ENCODE measurements at places on chromosomes 6 and 20.

- DNase-seq = no peak
These were observed 23.6 kb upstream of the WFDC2 start for GRCh38 chr20:45445805-45446562.

DNA sequence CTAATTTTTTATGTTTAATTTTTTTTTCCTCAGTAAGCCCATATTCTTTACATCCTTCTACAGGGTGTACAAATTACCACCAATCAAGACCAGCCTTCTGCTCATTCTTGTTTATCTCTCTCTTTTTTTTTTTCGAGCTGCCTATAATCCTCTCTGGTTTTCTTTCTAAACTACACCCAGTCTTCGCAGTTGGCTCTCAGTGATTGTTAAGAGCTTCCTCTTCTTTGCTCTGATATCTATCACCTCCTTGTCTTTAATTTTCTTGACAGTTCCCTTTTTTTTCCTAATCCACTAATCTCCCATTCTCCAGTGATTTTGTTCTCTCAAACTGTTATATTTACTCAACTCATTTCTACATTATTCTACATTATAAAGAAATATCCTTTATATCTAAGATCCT is 38.5 kb upstream of the PTPRK start:
- no peak for DNase-seq

GRCh38 chr20:58374906-58375758 is 13.9 kb upstream of the VAPB start:
- DNase-seq = no peak

- no peak for DNase-seq
These were observed 179.9 kb upstream of the DTNBP1 start for GRCh38 chr6:15842727-15843117.

DNA sequence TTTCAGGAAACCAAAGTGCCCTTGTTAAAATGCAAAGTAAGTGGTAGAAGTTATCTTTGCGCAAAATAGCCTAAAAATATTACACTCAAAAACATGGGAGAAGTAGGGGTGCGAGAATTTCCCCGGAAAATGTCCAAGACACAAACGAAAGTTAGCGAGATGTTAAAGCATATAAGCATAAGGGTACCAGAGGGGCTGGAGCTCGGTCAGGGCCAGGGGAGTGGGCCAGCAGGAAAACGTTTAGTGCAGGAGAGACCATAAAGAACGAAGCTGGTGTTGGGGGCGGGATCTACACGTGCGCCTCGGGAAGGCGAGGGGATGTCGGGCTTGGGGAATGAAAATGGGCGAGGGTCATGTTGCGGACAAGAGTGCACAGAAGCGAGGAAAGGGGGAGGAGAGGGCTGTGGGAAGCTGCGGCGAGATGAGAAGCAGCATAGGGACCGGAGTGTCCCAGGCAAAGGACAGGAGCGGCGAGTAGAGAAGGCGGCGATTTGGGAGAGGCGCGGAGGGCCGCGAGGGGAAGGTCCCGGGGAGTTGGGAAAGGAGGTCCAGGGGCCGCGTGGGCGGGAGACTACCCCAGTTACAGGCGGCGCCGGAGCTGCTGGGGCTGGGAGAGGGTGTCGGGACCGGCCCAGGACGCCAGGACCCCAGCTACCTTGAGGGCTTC is 600 bp downstream of the XPO5 start:
- DNase-seq = no peak

- DNase-seq = no peak
These were observed 74.2 kb upstream of the VSTM2L start for GRCh38 chr20:37828684-37829083.

- DNase-seq = no peak
These were observed 28.5 kb upstream of the DST start for GRCh38 chr6:56671160-56671559.

- DNase-seq = no peak
These were observed 109.5 kb downstream of the B3GAT2 start for GRCh38 chr6:70847106-70848084.

DNA sequence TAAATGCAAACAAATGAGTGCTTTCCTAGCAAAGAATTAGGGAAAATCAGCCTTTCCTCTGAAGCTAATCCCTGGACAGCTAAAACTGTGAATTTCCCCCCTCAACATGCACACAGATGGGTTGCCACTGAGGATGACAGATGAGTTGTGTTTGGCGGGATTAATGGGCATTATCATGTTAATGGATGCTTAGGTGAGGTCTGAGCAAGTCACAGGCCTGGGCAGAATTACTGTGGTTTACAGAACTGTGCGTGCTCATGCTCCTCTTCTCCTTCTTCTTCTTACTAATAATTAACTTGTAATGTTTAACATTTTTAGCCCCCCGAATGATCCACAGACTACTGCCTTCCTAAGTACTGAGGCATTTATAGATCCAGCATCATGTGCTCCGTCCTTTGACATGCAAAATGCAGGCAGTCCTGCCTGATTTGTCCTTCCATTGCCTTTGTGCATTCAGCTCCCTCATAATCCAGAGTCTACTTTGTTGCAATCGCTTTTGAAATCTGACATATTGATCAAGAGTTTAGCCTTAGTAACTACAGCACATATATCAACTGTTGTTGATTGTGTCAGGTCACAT is 753.4 kb upstream of the MMS22L start:
- no peak for DNase-seq

- no peak for DNase-seq
These were observed 52.6 kb upstream of the CEP162 start for GRCh38 chr6:84280030-84280429.

GRCh38 chr6:85110943-85111342 is 338.9 kb upstream of the NT5E start:
- DNase-seq = no peak

DNA sequence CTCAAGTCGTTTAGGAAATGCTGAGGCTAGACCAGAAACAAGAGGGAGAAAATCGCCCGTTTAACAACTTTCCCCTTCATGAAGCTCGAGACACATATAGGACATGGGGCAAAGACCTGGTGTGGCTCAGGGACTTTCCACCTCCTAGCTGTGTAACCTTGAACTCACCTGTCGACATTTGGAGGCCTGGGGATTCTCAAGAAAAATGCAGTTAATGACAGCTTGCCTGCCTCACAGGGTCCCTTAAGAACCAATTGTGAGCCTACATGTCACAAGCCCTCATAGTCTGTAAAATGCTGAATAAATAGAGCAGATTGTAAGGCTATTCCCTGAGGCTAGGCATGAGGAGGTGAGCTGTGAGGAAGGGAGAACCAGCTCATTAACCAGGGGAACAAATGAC is 35.1 kb downstream of the MGME1 start:
- DNase-seq = no peak

DNA sequence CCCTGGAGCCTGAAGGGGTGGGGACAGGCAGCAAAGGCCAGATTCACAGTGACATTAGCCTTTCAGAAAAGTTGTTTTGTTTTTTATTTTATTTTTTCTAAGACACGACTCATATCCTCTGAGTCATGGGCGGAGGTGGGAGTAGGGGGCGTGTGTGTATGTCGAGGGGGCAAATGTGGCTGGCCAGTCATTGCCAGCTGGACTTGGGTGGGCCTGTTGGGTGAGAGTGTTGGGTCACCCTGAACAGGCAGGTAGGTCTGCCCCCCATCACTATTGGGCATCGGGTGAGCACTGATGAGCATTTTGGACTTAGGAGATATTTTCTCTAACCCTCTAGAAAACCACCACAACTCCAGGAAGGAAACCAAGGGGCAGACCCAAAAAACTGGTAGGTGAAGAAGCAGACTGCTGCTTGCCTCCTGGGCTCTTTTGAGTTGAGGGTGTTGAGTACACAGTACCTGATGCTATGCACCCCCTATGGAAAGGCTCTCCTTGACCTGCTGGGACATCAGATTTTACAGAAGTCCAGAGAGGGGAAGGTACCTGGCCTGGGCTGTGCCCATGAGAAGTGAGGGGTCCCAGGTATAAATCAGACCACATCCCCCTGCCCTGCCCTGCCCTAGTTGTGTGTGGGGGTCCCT is 5.6 kb downstream of the SMIM29 start:
- DNase-seq = no peak

GRCh38 chr20:63023936-63024571 is 17.3 kb upstream of the BHLHE23 start:
- no peak for DNase-seq

DNA sequence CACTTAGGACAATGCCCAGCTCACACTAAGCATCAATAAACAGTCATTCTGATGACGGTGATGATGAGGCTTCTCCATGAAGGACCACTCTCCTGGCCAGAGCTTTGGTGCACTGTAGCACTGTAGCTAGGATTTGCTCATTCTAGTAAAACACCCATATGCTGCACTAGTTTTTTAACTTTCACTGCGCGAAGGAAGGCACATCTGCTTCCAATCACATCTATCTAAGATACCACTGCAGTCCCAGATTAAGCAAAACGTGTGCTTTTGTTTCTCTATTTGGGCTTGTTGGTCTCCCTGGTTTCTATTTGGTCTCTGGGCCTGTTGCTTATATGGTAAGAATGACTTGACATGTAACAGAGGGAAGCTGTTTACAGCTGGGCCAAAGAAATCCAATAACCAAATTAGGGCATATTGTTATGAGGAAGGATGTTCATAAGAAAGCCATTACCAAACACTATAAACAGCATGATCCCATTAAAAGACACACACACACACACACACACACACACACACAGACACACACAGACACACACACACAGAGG is 62.4 kb downstream of the FAM229B start:
- no peak for DNase-seq

DNA sequence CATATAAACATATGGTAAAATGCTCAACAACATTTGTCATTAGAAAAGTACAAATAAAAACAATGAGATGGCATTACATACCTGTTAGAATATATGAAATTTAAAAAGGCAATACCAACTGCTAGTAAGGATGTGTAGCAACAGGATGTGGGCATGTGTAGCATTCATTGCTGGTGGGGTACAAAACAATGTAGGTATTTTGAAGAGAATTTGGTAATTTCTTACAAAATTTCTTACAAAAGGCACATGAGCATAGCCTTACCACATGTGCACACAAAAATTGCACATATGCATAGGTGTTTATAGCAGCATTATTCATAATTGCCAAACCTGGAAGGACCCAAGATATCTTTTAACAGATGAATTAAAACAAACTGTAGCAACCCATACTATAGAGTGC is 1355.1 kb upstream of the CITED2 start:
- DNase-seq = no peak

DNA sequence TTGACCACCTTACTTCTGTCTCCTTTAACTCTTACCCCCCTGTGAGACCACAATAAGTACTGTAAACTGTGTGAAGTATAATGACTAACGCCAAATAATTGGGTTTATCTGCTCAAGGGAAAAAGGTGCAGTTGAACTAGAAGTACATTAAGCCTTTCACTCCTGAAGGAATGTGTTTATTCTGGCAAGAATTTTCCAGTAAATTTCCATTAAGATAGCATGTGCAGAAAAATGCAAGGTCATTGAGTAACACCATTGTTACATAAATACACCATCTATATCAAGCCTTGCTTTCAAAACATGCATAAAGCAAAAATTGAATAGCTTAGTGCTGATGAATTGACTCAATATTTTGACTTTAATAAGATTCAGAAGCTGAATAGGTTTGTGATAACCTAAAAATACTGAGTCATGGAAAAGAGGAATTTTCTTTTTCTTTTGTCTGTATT is 65.4 kb downstream of the ARHGAP18 start:
- DNase-seq = no peak

DNA sequence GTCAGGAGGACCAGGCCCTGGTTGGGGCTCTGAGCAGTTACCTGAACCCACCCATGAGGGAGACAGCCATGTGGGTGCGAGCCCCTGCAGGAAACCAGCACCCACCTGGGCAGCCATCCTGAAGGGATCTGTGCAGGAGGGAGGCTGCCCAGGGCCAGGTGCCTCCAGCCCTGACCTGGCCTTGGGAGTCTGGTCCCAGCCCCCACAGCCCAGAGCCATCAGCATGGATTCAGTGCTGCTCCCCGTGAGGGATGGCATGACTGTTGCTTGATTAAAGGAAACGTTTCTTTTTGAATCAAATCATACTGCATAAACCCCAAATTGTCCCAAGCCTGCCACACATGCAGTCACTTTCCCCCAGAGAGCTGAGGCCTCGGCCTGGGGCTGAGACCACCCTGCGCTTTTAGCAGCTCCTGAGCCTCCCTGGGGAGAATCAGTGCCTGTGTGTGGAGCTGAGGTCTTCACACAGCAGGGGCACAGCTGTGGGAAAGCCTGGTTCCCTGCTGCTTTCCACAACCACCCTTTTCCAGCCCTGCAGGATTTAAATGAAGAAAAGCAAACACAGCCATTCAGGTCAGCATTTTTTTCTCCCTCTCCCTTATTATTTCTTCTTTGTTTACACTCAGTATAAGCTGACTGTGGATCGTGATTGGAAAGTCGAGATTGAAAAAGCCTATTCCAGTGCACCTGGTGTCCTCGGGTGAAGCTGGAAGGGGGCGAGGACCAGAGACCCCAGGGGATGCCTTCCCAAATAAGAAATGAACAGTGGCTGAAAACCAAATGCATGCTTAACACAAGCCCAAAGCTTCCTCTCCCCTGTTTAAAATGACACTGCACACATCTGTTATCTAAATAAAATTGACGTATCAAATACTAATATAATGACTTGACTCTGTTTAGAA is 283.9 kb downstream of the SMOC2 start:
- no peak for DNase-seq

GRCh38 chr20:36591854-36592641 is 13.5 kb upstream of the RAB5IF start:
- no peak for DNase-seq

DNA sequence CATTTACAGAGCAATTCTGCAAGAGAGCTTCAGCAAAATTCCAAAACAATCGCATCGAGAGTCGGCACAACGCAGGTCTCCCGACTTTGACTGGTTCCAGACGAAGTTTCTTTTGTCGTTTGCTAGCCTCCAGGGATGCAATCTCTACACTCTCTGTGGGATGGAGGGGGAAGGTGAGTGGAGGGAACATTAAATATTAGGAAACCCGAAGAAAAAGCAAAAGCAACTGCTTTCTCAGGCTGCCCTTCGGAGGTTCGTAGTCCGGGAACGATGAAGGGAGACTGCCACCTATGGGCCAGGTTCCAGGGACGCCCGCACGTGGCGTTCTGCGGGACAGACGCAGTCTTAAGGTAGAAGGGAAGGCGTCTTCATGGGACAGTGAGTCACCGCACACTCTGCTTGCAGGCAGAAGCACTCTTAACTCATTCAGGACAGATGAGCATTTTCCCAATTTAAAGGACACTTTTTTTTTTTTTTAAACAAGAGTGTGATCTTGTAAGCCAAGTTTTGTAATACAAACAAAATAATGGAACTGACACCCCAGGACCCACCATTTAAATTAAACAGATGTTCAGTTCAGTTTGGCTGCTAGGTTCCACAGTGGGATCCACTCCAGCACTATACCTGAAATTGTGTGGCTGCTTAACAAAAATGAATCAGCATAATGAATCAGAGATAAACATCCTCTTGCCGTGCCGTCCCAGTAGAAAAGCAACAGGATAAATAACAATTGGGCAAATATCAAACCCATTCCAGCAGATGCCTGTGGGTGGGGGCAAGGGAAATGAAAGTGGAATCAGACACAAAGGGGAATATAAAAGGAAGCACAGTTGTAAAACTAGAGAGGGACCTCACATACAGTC is 65.8 kb upstream of the ARMC2 start:
- peak; percentile 36 for DNase-seq

GRCh38 chr6:159572439-159573110 is 120.5 kb downstream of the SOD2 start:
- DNase-seq = no peak

Measured in activated naive CD4-positive, alpha-beta T cell (primary cell).